ENCODE measurements at places on chromosomes 5 and 9.

DNA sequence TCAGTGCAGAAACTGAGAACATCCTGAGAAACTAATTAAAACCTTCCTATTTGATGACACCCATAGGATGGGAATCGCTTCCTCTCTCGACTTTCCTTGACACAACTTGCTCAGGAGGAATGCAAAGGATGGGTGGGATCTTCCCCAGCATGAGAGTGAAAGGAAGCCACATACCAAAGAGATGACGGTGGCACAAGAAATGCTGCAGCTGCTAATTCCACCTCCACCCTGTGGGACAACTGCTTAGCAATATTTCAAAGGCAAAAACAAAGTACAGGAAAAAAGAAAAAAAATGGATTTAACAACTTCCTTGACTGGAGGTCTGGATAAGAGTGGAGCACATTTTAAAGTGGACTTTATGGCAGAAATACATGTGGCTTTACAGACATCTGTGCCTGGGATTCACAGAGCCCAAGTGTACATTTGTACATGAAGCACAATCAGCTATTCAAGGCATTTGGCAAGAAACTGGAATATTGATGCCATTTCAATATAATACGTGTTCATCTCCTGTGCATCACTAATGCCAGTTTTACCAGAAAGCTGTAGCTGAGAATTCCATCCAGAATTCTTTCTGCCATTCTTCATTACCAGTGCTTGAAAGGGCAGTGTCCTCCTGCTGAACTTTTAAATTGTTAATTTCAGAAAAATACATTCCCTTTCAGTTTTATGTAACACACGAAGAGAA, 359.2 kb upstream of the ACTBL2 start:
- no peak for DNase-seq

DNA sequence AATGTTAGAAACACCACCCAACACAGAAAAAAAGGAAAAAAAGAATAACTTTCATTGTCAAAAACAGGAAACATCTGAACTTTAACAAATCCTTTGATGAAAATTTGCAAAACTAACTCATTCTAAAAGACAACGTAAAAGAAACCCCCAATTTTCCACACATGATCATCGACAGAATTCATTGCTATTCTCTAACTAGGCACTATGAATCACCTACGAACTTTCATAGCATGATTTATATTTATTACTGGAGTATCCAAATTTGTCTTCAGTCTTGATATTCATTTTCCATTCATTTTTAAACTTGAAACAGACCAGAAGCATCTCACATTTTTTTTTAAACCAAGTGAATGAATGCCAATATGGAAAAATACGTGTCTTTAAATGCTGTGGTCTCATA, 514.6 kb downstream of the TLE4 start:
- DNase-seq, result no peak

GRCh38 chr9:79661886-79662536, 90.2 kb downstream of the TLE4 start:
- DNase-seq, result no peak

- no peak for DNase-seq
Observed at GRCh38 chr9:129109537-129109903, 1.1 kb downstream of the CRAT start.

DNA sequence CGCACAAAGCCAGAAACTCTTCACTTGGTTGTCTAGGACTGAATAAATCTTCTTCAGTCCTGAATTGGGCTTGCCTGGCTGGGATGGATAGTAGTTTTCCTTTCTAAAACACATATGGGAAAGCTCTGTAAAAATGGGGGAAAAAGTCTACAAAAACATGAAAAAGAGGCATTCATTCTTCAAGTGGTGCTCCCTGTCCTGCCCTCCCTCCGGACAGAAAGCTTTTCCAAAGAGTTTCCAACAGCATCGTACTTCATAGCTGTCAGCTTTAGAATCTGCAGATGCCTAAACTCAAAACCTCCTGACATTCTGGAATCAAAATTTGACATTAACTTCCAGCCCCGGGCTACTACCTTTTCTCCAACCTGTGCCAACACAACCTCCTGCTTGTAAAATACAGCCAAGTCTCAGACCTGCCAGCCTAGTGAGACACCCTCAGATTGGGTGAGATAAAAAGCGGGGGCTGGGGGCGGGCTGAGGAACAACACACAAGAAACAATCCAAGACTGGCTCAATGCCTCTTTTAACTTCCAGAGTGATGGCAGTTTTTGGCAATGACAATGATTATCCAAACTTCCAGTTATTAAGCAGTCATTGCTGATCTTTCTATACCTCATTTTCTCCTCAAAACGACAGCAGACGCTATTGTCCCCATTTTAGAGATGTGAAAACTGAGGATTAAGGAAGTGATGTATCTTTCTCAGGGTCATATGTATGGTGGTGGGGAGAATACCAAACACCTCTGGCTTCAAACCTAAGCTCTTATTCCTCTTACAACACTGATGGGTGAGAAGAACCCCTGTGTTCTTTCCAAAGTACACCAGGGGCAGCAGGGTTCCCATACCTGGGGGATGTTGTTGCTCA, 1.3 kb downstream of the TNC start:
- no peak for DNase-seq

- DNase-seq, result no peak
Observed at GRCh38 chr9:79023134-79023580, 548.6 kb upstream of the TLE4 start.

- DNase-seq, result no peak
Observed at GRCh38 chr5:147887026-147887627, 8.6 kb downstream of the SCGB3A2 start.

- no peak for DNase-seq
Observed at GRCh38 chr5:35285011-35285410, 54.7 kb upstream of the PRLR start.

DNA sequence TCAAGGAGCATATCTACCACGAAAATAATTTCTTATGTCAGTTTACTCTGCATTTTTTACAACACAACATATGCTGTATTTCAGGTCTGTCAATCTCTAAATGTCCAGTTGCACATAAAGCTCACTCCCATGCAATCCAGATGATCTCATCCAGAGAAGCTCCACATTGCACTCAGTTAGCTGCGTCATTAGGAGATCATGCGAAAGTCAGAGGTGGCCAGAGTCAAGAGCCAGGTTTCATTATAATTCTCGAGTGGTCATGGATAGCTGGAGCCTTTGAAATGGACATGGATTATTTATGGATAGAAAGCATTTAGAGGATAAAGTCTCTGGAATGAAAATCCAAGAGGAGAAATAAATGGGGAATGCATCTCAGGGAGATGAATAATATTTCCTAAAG, 232.3 kb downstream of the GAS1 start:
- no peak for DNase-seq

DNA sequence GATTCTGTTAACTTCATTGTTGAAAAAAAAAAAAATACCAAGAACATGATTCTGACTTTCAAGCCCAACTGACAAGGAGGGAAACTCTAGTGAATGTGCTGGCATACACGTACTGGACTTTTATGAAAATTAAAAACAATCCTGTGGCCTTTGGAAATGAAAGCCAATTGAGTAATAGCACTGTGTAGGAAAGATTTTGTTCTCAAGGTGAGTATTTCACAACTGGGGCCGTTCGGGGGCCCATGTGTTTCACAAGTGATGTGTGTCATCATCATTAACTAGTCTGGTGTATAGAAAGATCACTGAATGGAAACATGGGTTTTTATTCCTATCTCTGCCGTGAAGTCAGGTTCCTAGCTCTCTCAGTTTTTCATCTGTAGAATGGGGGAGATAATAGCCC, 605.0 kb upstream of the CLINT1 start:
- DNase-seq, result no peak

DNA sequence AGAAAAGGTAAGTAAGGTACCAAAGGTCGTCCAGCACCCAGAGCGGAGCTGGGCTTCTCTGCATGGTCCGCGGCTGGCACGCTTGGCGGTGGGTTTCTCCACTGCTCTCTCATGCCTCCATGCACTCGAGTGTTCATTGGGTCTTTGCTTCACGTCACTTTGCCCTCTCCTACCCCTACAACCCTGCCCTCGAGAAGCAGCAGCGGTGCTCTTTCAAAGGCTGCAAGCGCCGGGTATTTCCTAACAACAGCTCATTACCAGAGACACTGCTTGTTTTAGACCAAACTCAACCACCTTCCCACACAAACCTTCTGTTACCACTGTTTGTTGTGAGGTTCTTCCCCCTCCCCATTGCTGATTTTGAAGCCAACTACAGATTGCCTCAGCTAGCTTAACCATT, 21.5 kb upstream of the ZBTB34 start:
- DNase-seq, result no peak

DNA sequence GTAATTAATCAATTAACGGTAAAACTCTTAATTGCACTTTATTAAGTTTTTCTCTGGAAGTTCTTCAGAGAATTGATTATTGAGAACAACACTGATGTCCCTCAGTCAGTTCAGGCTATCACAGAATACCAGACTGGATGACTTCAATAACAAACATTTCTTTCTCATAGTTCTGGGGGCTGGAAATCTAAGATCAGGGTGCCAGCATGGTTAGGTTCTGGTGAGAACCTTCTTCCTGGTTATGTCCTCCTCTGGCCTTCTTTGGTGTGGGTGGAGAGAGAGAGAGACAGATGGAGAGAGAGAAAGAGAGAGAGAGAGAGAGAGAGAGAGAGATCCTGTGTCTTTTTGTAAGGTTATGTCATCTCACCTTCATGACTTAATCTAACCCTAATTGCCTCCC, 71.4 kb upstream of the DAP start:
- DNase-seq, result no peak

GRCh38 chr5:75052192-75053053, at the start of gene GCNT4:
Gene GCNT4, minus strand, starts transcription at chr5:75052558. Its CDS starts 22,521 bp downstream, at chr5:75030037.
- DNase-seq, result no peak

GRCh38 chr9:68599826-68600225, 59.1 kb upstream of the TMEM252 start:
- no peak for DNase-seq

DNA sequence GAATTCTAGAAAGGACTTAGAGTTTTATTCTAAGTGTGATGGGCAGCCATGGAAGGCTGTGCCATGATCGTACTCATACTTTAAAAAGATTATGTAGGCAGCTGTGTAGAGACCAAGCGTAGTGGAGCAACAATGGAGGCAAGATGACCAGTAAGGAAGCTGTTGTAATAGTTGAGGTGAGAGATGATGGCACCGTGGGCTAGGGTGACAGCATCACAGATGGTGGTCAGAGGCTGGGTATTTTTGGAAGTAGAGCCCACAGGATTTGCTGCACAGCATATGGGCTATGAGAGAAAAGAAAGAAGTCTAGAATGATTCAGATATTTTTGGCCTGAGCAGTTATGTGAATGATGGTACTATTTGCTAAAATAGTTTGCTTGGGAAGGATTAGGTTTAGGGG, 7.7 kb downstream of the ARHGAP26 start:
- DNase-seq, result no peak

DNA sequence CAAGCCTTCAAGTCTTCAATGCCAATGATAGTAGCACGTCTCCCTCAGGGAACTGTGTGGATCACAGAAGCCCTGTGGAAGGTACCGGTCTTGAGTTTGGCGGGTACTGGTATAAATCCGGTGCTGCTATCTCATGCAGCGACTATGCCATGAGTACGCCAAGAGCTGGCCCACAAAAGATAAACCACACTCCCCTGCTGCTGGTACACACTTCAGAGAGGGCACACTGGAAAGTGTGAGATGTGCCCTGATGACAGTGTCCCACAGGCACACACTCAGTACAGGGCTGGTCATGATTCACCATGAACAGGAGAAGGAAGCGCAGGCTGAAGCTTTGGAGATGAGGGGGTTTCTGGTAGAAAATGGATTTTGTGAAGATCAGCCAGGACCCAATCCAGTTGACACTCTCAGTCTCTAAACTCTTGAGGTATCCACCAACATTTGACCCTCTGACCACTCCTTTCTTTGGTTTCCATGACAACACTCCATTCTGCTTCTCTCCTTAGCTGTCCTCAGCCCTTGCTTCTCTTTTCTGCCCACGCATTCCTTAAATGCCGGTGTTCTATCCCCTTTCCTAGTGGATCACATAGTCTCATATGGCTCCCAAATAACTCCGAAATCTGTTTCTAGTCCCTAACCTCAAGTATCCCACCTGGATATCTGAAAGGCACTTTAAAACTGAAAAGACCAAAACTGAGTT, 5.1 kb downstream of the AMACR start:
- DNase-seq, result no peak

- no peak for DNase-seq
Observed at GRCh38 chr5:56849671-56850070, 34.3 kb downstream of the MAP3K1 start.

- no peak for DNase-seq
Observed at GRCh38 chr9:13878241-13878711, 435.7 kb downstream of the NFIB start.

DNA sequence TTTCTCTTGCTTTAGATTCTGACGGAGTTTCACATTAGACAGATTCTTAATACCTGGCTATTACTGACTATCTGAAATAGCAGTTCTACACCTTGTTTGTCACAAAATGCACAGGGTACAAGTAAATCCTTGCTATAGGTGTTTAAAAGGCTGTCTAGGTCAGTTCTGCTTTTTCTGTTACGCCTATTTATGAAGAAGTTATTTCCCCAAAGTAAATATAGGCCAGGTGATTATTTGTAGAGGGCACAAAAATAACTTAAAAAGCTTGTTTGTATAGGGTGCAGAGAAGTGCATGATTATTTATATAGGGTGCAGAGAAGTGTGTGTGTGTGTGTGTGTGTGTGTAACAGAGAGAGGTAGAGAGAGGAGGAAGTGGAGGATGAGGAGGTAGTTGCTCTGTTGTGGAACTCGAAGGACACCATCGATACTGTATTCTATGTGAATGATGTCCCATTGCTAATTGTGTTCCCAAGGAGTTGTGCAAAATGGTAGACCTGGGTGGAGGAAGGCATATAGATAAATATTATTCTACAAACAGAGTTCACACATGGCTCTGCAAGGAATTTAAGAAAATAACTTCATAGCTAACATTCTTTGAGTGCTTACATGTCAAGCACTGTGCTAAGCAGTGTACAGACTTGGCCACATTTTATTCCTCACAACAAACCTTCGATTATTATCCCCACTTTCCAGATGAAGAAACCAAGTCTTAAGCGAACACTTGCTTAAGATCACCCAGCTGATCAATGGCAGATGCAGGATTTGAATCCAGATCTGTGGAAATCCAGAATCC, 96.3 kb upstream of the EQTN start:
- DNase-seq, result no peak

DNA sequence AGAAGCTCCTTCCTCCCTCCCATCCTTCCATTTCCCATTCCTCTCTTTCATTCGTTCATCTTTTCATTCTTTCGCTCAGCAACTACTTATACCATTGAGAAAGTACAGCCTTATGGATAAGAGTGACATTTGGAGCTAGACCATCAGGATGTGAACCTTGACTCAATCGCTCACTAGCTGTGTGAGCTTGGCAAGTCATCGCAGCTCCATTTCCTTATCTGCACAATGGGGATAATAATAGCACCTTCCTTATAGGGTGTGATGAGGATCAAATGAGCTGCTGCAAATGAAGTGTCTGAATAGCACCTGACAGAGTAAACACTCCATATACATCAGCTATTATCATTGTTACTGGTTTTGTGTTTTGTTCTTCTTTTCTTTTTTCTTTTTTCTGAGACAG, 28.1 kb upstream of the SYNPO start:
- no peak for DNase-seq

- no peak for DNase-seq
Observed at GRCh38 chr9:37784291-37784615, 611 bp downstream of the EXOSC3 start.

- no peak for DNase-seq
Observed at GRCh38 chr9:86868616-86869015, 78.7 kb downstream of the GAS1 start.

- DNase-seq, result no peak
Observed at GRCh38 chr9:77013206-77013931, 6.1 kb upstream of the FOXB2 start.

- no peak for DNase-seq
Observed at GRCh38 chr9:16921855-16922254, 51.4 kb upstream of the BNC2 start.

- DNase-seq, result no peak
Observed at GRCh38 chr5:150044712-150045111, 41.6 kb downstream of the CSF1R start.
